ENCODE measurements at places on chromosomes 16 and 17.
A peak's percentile ranks its signal among the peaks of the same experiment; 100 is the strongest.

DNA sequence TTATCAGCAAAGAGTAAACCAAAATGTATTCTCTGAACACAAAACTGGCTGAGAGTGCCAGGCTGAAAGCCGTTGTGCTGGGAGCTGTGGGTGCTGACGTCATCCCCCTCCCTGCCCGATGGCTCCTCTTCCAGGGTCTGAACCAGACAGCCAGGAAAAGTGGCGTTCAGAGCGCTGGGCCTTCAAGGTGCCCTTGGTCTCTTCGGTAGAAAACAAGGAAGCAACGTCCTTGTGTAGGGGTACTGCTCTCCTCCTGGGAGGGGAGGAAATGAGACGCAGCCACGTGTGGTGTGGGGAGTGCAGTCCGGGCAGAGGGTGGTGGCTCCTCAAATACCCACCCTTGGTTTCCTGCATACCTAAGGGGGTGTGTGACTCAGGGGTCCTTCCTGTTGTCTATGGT, 394.7 kb downstream of the SEC14L1 start:
- DNase-seq: no peak

- no peak for DNase-seq
Observed at GRCh38 chr17:2368359-2368758, 31.1 kb downstream of the SGSM2 start.

DNA sequence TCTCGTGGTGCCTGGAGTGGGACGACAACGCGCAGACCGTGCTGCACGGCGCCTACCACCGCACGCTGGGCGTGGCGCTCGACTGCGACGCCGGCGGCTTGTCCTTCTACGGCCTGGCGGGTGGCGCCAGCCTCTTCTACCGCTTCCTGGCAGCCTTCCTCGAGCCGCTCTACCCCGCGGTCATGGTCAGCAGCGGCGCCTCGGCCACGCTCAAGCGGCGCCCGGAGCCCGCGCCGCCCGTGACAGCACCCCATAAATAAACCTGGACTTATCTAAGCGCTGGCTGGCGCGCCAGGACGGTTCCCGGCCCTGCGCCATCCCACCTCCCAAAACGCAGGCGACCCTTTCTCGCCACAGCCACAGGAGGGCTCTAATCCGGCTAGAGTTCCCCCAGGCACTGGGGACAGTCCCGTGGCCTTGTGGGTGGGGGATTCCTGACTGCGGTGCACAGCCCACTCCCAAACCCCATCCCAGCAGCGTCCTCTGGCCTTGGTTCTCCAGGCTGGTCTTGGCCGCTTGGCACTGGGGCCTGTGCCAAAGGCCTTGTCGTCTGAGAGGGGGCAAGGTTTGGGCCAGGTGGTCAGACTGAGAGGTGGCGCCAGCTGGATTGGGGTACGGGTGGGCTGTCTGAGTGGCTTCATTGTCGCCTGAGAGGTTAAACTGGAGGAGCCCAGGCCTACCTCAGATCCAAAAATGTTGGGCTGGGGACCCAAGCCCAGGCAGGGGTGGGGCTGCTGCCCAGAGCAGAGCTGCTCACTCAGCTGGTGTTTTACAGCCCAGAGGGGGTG, 10.1 kb upstream of the SLC16A5 start:
- peak; percentile 24 for DNase-seq

GRCh38 chr17:17957584-17957916, 14.7 kb downstream of the TOM1L2 start:
- DNase-seq: no peak

GRCh38 chr17:4074831-4075495, 67.9 kb downstream of the ZZEF1 start:
- DNase-seq: peak; percentile 6

- no peak for DNase-seq
Observed at GRCh38 chr17:33967608-33968349, 287.3 kb upstream of the CCL2 start.

- no peak for DNase-seq
Observed at GRCh38 chr16:31183432-31184428, 3.8 kb downstream of the FUS start.

- no peak for DNase-seq
Observed at GRCh38 chr17:77847221-77848085, 111.0 kb upstream of the TNRC6C start.
